ENCODE measurements at places on chromosomes 13 and 19. TPM values are rescaled to one million over a fixed set of nuclear protein-coding genes. Genes with fewer than 3 reads are reported as not detected.

FBXO27 gene
- total RNA-seq, result 8.9 TPM

IGLON5 gene
- total RNA-seq, result 0.22 TPM

DZIP1 gene
- total RNA-seq, result 0.07 TPM

ASPDH gene
- total RNA-seq, result not detected

ARHGAP45 gene
- total RNA-seq, result 18.0 TPM

COX7A1 gene
- total RNA-seq, result not detected

FAAP24 gene
- total RNA-seq, result 4.9 TPM

KLK13 gene
- 2.8 TPM for total RNA-seq

AP2A1 gene
- total RNA-seq, result 150 TPM

PTH2 gene
- total RNA-seq, result 0.60 TPM

NLRP11 gene
- total RNA-seq, result 0.16 TPM

ICAM4 gene
- total RNA-seq, result 62.6 TPM

ZNF506 gene
- total RNA-seq, result 0.31 TPM

ZNF66 gene
- total RNA-seq, result 1.6 TPM

SMIM44 gene
- total RNA-seq, result not detected

NCR1 gene
- total RNA-seq, result 1.5 TPM

CNOT3 gene
- 60.4 TPM for total RNA-seq

WDR88 gene
- total RNA-seq, result not detected

UHRF1 gene
- 91.4 TPM for total RNA-seq

SHC2 gene
- 0.20 TPM for total RNA-seq

SNRNP70 gene
- total RNA-seq, result 234 TPM

YIPF2 gene
- 51.6 TPM for total RNA-seq

CRYL1 gene
- total RNA-seq, result 3.4 TPM

SYT5 gene
- 19.9 TPM for total RNA-seq

COMP gene
- 0.07 TPM for total RNA-seq

C5AR1 gene
- 1.6 TPM for total RNA-seq

ZNF549 gene
- 0.22 TPM for total RNA-seq

QPCTL gene
- 29.4 TPM for total RNA-seq

KLK4 gene
- not detected for total RNA-seq

SERPINE3 gene
- total RNA-seq, result not detected

SPTBN4 gene
- total RNA-seq, result 1.5 TPM

CBARP gene
- total RNA-seq, result 6.6 TPM

TPRX1 gene
- total RNA-seq, result not detected

ZNF625 gene
- 0.13 TPM for total RNA-seq

TJP3 gene
- 2.4 TPM for total RNA-seq

AP1M1 gene
- total RNA-seq, result 53.6 TPM

MYBPC2 gene
- 0.04 TPM for total RNA-seq

FXYD7 gene
- 0.80 TPM for total RNA-seq

ZNF229 gene
- total RNA-seq, result 2.4 TPM

PSG1 gene
- not detected for total RNA-seq

NCCRP1 gene
- 0.11 TPM for total RNA-seq

SIGLECL1 gene
- total RNA-seq, result not detected

SLC25A41 gene
- 4.2 TPM for total RNA-seq

ZNF99 gene
- not detected for total RNA-seq

FAM124A gene
- not detected for total RNA-seq

SSBP4 gene
- 189 TPM for total RNA-seq

FKRP gene
- total RNA-seq, result 11.2 TPM

PNMA8B gene
- 0.02 TPM for total RNA-seq

TRAPPC6A gene
- total RNA-seq, result 17.8 TPM

ADAMTS10 gene
- total RNA-seq, result 0.29 TPM

CGB3 gene
- total RNA-seq, result not detected

SHANK1 gene
- total RNA-seq, result 1.8 TPM

All from K562 (cell line).